Glomerular endothelial cell (primary cell): ENCODE measurements at places on chromosomes 2 and 18. TPM values are rescaled to one million over a fixed set of nuclear protein-coding genes. Genes with fewer than 3 reads are reported as not detected.

- no peak for DNase-seq
These were observed 283.0 kb downstream of the RND3 start for GRCh38 chr2:150204451-150204850.

GRCh38 chr18:22005191-22005841 is 164.1 kb upstream of the GATA6 start:
- no peak for DNase-seq

GRCh38 chr18:55047546-55047945 is 88.3 kb upstream of the CCDC68 start:
- no peak for DNase-seq

DNA sequence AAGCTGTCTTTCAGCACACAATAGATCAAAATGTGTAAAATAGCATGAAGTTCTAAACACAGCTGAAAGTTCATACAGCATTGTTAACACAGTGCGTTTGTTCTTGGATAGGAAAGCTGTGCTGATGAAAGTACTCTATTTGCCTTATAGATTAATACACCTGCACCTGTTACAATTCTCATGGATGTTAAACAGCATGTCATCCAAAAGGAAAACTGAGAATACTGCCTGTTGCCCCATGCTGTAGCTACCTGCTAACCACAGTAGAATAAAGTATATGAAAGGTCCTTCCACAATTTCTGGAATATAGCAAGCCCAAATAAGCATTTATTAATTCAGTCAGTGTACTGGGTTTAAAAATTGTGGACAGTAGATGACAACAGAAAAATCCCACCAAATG is 166.7 kb upstream of the DTNA start:
- DNase-seq, result no peak

- DNase-seq, result no peak
These were observed 40.3 kb downstream of the PDIA6 start for GRCh38 chr2:10772201-10772867.

- DNase-seq, result no peak
These were observed 856 bp upstream of the PLA2R1 start for GRCh38 chr2:160063271-160063670.

DNA sequence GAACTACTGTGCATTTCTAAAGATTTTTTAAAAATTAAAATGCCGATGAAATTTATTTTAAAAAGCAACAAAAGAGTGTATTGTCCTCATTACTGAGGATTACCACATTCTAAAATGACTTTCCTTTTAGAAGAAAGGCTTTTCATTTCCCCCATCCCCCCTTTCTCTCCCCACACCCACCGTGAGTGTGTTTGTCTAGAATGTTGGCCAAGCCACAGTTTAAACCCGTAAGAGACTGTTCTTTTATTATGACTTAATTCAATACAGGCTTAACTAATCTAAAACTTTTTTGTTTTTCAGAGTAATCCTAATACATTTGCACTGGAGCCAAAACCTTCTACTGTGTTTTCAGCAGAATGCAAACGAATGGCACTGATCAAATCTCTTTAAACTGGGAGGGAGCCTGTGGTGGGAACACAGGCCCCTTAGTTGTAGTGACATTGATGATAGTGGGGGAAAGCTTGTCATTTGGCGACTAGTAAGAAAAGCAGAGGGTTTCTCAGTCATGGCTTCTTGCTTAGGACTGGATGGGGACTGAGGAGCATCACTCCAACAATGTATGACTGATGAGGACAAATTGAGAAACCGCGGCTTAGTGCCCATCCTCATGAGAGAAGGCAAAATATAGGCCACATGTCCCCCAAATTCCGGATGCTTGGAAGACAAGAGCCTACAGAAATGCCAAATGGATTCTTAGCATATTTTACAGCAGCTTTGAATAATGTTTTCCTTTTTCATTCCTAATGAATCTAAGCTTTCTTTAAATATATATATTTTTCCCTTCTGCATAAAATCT is 154.0 kb upstream of the SMIM21 start:
- DNase-seq, result no peak

DNA sequence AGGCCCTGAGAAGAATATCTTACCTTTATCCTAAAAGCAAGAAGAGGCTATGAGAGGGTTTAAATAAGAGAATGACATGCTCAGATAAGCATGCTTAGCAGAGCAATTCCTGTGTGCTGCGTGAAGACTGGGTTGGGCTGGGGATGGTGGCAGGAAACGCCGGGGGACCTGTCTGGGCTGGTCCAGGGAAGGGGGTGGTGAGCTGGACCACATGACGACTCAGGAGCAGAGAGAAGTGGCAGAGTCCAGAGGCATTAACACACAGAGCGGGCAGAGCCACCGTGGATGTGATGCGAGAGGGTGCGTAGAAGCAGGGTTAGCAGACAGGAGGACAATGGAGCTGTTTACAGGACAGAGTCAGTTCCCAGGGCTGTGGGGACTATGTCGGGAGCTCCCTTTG is 84.5 kb downstream of the ZBTB7C start:
- no peak for DNase-seq

GRCh38 chr18:33074125-33074524 is 301.3 kb upstream of the KLHL14 start:
- no peak for DNase-seq

GRCh38 chr18:50447102-50447741 is 72.4 kb downstream of the SKA1 start:
- no peak for DNase-seq

DNA sequence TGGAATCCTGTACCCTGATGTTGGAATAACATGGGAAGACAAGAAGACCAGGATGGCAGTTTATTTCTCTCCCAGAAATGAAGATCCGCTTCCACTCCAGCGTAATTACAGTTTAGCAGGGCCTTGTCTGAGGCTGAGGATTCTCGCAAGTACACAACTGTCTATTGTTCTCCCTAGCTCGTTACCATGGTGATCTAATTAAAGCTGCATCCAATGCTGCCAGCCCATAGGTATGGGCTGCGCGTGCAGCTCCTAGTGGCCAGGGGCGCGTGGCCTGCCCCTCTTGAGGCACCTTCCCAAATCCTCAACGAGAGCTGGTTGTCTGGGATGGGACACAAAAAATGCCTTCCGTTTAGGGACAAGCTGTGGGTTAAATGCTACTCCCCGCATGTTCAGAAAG is 344.9 kb downstream of the CYRIA start:
- no peak for DNase-seq

DNA sequence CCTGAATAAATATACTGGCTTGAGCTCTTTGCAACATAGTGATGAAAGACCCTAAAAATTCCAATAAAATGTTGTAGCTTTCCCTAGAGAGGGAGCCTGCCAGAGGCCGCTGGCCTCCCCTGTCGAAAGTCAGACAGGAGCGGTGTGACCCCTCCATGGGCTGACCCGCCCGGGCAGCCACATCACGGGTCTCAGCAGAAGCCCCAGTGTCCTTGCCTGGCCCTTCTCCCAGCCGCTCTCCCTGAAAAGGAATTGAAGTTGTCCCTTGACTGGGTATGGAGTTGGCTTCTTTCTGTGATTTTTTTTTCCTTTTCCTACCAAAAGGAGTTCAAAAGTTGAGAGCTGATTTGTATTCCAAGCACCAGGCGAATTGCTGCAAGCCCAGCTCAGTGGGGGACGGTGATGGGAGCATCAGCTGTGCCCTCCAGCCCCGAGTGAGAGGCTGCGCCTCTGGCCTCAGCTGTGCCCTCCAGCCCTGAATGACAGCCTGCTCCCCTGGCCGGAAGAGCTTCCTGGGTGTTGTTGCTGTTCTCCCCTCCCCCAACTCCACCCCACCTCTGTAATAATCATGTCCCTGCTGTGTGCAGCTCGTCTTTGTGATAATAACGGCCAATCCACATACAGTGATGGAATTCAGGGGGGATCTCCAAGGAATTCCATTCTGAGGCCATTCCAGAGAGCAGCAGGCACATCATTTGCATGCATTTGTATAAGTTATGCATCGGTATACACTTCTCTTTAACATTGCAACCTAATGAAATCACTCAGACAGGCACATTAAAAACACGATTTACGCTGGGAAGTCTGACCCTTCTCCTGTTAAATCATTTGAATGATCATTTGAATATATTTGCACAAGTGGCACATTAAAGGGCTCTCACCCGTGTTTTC is 501.0 kb downstream of the EIPR1 start:
- no peak for DNase-seq

- DNase-seq, result no peak
These were observed 16.2 kb downstream of the EPB41L3 start for GRCh38 chr18:5527603-5528002.

DNA sequence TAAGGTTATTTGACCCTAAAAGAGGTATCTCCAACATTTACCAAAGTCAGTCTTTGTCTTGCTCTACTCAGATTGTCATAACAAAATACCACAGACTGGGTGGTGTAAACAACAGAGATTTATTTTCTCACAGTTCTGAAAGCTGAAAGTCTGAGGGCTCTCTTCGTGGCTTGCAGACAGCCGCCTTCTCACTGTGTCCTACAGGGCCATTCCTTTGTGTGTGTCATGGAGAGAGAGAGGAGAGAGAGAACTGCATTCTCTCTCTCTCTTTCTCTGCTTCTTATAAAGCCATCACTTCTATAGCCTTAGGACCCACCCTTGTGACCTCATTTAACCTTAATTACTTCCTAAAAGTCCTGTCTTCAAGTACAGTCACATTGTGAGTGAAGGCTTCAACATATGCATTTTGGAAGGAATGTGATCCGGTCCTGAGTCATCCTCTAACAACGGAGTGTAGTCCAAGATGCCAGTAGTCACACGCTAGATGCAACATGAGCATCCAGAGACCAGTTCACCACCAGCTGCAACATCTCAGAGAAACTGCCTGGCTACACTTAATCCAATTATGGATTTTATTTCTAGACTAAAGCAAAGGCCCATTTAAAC is 130.2 kb downstream of the CD226 start:
- DNase-seq, result no peak

DNA sequence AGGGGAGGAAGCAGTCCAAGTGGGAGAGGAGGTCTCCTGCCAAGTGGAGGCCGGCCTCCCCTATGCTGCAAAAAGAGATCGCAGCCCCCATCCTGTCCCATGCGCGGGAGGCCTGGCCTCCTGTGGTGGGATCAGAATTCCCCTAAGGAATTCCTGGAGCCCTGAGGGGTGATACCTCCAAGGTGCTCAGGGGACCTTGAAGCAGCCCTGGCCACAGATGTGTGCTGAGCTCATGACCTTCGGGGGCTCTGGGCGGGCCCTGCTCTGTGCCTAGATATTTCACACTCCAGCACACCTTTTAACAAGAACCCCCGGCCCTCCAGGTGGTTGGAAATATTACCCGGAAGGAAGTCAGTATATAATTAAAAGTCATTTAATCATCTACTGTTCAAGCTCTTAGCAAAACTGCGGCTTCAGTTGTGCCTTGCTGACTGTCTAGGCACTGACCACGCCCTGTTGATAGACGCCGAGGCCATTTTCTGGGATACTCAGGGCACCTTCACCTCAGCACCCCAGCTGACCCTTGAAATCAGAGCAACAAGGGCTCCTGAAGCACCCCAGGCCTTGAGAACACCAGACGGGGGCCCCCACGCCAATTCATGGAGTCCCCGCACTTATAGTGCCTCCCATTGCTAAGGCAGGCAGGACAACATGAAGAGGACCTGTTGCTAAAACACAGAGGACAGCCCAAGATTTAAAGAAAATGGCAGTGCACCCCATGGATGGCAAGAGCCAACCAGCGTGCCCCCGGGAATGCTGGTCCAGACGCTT is 119.1 kb downstream of the NDUFA10 start:
- DNase-seq, result no peak

- no peak for DNase-seq
These were observed 7.4 kb downstream of the CNNM4 start for GRCh38 chr2:96768083-96768561.

DNA sequence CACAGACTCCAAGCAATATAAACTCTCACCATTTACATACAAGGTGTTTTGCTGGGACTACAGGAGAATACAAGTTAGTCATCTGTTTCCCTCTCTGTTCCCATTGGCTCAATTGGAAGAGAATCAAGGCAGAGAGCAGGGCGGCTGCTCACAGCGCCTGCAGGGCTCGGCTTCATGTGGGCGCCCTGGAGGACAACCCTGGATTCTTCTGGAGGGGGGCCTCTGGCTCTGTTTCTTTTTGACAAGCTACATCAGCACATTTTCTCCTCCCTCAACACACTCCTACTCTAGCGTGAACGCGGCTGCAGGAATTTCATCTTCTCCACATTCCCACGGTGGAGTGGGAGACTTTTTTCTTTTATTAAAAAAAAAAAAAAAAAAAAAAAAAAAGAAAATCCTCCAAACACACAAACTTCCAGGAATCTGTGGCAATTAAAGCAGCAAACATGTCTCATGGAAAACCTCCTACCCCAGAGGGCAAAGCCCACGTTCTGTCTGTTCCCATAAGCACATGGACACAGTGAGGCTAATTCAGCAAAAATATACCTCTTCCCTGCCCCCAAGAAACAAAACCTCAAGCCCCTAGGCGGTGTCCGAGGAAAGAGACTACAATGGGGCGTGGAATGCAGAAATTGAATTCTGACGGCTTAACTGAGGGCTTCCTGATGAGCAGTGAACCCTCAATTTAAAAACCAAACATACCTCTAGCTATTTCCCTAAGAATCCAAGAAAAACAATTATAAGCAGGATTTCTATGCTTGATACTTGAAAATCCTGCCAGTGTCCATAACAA is 50.6 kb downstream of the PARD6G start:
- DNase-seq, result no peak

FEZ2 gene
- 78.5 and 86.8 TPM in 2 replicates for total RNA-seq

STAT4 gene
- total RNA-seq, result 0.44 and 2.8 TPM in 2 replicates

MC2R gene
- total RNA-seq, result not detected in 2 replicates

CFAP53 gene
- 0.10 and 0.18 TPM in 2 replicates for total RNA-seq

STON1 gene
- total RNA-seq, result 5.0 and 7.3 TPM in 2 replicates

RBM44 gene
- 0.05 and 0.18 TPM in 2 replicates for total RNA-seq

KCNK3 gene
- total RNA-seq, result 0.53 and 1.3 TPM in 2 replicates

CDKL4 gene
- not detected in 2 replicates for total RNA-seq

GALR1 gene
- not detected in 2 replicates for total RNA-seq
